ENCODE measurements at places on chromosomes 6 and 20.
A peak's percentile ranks its signal among the peaks of the same experiment; 100 is the strongest.

DNA sequence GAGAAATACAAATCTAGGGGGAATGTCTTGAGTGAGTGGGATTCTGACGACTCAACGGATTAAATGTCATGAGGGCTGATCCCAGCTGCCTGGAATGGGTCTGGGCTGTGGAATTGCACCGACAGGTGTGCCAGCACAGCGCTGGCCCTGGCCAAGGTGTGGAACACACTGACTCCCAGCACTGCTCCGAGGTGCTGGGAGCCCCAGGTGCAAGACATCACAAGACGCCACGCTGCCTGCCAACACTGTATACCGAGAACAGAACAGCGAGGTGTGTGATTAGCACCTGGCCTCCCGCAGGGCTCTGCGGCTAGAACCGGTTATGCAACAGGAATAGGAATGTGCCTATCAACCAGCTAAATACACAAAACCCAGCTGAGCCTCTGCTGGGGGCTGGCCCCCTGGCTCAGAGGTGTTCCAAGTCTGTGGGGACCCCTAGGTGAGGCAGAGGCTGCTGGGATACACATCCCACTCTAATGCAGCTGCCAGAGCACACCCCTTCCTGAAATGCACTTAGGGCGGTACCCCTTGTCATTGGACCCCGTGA, 24.8 kb upstream of the APMAP start:
- no peak for DNase-seq

GRCh38 chr6:12276930-12277315, 13.2 kb upstream of the EDN1 start:
- no peak for DNase-seq

- no peak for DNase-seq
Measured at GRCh38 chr6:121436960-121437850, 1.8 kb downstream of the GJA1 start.

- no peak for DNase-seq
Measured at GRCh38 chr6:142771162-142771561, 173.8 kb downstream of the HIVEP2 start.

DNA sequence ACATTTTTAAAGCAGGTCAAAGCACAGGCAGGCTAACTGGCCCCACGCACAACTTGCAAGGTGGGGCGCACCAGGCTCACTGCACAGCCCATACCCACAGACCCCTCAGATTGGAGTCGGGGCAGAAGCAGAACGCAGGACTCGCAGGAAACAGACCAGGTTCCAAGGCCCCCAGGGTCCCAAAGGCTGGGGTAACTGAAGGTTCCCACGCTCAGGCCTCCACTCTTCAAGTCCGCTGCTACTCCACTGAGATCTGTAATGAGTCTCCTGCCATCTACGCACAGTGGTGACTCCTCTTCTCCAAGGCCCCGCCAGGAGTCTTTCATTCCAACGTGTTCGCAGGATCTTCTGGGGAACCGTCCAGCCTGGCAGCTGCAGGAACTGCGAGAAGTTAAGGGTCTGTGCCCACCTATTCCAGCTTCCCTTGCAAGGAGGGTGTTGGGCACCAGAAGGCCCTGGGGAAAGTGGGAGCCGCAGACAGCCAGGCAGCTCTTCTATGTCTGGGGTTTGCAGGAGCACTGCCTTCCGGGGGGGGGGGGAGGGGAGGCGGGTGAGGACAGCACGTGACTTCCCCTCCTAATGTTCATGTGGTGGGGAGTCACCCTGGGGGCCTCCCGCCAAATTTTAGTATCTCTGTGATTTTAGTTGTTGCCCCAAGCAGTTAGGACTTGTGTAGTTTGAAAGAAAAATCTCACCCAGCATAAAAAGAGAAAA, 2.0 kb upstream of the TAF4 start:
- DNase-seq, result peak; percentile 41

DNA sequence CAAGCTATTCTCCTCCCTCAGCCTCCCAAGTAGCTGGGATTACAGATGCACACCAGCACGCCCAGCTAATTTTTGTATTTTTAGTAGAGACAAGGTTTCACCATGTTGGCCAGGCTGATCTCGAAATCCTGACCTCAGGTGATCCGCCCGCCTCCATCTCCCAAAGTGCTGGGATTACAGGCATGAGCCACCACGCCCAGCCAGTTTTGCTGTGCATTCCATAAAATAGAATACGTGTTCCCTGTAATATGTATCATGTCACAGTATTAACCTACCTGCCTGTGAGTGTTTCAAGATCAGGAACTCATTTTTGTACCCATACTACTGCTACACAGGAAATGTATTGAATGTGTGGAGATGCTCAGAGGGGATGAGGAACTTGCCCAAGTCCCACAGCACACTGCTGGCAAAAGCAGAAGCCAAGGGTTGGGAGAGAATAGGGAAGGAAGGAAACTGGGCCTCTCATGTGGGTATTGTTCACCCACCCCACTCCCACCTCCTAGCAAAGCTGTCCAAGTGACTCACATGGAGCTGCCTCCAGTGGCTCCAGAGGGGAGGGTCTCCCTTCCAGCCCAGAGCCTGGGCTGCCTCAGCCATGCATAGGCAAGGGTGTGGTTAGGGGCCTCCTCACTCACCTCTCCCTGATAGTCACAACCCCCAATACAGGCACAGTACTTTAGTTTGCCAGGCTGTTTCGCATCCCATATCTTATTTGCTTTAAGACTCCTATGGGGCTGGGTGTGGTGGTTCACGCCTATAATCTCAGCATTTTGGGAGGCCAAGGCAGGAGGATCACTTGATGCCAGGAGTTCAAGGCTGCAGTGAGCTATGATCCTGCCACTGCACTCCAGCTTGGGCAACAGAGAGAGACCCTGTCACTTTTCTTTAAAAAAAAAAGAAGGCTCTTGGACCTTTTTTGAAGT, 9.4 kb downstream of the HM13 start:
- no peak for DNase-seq

DNA sequence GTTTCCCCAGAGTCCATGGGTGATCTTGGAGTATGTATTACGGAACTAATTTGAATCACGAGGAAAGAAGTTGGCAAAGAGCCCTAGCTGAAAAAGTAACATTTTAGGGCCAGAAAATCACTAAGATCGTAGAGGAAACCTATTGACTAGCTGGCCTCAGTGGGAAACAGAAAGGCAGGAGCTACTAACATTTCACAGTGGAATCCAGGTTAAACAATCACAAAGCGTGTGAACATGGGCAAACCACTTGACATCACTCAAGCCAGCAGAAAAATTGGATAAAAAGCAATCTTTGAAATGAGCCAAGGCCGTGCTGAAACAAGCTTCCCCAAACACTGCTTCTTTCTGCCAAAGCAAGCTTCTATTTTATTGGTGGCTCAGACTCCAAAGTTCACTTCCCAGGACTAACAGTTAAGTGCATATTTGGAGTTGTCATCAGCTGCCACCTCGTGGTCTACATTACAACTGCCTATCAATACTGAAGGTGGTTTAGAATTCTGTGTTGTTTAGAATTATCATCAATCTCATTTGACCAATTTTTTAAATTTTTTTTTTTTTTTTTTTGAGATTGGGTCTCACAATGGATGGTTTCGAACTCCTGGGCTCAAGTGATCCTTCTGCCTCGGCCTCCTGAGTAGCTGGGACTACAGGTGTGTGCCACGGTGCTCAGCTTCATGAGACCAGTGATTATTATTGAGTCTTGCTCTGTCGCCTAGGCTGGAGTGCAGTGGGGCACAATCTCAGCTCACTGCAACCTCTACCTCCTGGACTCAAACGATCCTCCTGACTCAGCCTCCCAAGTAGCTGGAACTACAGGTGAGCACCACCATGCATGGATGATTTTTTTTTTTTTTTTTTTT, 10.6 kb downstream of the RPS10 start:
- DNase-seq, result peak; percentile 50

- no peak for DNase-seq
Measured at GRCh38 chr6:165915022-165915770, 252.2 kb upstream of the PDE10A start.

GRCh38 chr6:16991981-16992629, 109.7 kb upstream of the STMND1 start:
- DNase-seq, result no peak

DNA sequence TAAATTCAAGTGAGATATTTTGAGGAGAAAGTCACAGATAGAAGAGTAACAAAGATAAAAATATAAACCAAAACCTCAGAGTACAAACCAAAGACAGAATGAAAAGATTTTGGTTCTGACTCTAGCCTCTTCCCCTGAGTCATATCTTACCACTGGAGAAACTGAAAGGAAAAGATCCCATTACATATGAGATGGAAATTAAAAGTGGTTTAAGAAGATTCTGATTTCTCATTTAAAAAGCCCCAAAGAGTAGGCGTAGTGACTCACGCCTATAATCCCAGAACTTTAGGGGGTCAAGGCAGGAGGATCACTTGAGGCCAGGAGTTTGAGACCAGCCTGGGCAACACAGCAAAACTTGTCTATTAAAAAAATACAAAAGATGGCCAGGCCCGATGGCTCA, 30.6 kb downstream of the SPINT4 start:
- no peak for DNase-seq

GRCh38 chr6:134379076-134379475, 61.2 kb upstream of the SGK1 start:
- peak; percentile 17 for DNase-seq

- DNase-seq, result no peak
Measured at GRCh38 chr6:149334201-149334600, 16.7 kb downstream of the TAB2 start.

GRCh38 chr20:44969300-44969894, 3.1 kb downstream of the STK4 start:
- peak; percentile 34 for DNase-seq

DNA sequence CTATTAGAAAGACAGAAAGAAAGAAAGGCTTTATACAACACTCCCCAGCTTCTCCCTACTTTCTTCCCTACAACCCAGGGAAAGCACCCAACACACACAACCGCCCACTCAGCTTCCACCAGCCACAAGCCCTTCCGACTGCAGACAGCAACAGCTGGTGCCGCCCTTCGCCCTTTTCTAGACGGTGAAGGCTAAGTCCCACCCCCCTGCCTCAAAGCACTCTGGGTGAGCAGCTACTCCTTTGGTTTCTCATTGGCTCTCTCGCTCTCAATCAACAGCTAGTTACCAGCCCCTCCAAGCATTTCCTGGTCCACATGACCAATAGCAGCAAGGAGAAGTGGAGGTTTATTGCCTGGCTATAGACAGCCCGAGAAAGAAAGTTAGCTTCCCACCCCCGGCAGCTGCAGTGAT, 230.1 kb upstream of the MOCS1 start:
- no peak for DNase-seq

GRCh38 chr6:140012150-140012549, 637.7 kb upstream of the CITED2 start:
- no peak for DNase-seq

GRCh38 chr6:117568247-117568646, 34.1 kb downstream of the GOPC start:
- DNase-seq, result no peak

DNA sequence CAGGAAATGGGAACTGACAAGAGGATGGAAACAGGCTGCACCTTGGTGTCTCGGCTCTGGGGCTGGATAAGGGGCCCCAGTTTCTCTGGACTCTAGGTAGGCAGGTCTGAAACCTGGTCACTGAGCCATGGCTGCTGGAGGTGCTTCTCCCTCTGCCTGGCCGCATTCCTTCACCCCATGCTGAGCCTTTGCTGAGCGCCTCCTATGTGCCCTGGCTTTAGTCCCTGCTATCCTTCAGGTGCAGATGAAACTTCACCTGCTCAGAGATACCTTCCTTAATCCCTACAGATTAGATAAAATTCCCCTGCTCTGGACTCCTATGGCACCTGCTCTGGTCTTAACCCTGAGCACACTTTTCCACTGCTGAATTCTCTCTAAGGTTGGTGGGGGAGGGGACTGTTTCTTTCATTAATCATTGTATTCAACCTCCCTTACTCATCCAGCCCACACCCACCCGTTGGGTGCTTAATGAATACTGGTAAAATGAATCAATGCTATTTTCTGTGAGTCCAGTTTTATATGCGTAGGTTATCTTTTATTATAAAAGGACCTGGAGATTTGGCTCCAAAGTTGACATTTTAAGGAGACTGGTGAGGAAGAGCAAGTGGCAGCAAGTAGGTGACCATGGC, 19.3 kb downstream of the MYLK4 start:
- no peak for DNase-seq

DNA sequence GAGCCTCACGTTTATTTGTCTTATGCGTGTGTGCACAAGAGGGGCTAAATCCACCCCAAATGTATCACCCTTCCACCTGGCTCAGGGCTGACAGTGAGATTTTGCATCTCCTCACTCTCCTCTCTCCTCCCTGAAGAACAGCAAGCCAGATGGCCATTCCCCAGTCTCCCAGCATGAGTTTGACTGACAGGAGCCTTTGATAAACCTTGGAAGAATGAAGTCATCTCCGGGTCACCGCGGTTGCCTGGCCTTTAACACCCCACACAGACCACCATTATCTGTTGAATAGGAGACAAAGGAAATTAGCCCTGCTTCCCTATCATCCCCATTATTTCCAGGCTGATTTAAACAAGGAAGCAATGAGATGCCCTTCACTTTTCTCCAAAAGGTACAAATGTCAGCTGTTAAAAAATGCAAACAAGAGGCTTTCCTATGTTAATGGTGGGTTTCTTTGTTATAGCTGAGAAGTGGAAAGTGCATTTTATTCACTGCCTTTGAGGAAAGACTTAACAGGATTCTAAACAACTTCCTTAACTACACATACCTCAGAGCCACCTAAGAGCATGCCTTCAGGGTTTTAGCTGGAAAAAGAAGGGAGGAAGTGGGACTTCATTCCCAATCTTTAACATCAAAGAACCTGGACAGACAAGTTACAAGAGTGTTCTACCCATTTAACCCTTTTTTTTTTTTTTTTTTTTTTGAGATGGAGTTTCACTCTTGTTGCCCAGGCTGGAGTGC, 524.8 kb upstream of the ID4 start:
- DNase-seq, result no peak

GRCh38 chr6:143260857-143261256, 189.6 kb downstream of the ADAT2 start:
- DNase-seq, result no peak

DNA sequence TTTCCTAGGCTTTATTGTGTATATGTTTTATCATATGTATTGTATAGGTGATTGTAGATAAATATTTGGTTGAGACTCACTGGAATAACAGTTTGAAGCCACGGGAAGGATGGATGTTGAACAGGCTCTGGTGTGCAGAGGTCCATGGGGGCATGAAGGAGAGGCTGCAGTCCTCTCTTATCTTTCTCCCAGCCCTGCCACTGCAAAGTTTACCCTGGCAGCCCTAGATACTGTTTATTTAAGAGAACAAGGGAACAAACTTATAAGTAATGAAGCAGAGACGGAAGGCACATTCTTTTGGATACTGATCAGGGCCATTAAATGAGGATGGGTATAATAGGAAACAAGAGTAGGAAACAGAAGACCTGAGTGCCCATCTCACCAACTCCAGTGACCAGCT, 103.6 kb upstream of the SCGN start:
- no peak for DNase-seq
